Activated naive CD4-positive, alpha-beta T cell treated with anti-CD3 and anti-CD28 coated beads, Interleukin-2, amount 50 U/mL, for 72 hours (primary cell): ENCODE measurements at places on chromosomes 4 and X. TPM values are rescaled to one million over a fixed set of nuclear protein-coding genes. Genes with fewer than 3 reads are reported as not detected.

DNA sequence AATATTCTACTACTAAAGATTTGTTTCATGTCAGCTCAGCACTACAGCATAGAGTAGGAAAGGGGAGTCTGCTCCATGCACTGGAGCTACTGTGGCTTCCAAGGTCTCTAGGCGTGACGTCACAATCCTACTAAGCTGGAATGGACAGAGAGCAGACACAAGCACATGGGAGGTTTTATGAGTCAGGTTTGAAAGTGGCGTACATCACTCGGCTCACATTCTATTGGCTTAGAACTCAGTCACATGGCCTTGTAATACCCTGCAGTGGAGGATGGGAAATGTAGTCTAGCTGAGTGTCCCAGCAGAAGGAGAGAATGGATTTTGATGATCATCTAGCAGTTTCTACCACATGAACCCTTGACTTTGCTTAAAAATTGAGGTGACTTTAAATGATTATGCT lies 624.8 kb upstream of the ATOH1 start:
- DNase-seq = no peak

DNA sequence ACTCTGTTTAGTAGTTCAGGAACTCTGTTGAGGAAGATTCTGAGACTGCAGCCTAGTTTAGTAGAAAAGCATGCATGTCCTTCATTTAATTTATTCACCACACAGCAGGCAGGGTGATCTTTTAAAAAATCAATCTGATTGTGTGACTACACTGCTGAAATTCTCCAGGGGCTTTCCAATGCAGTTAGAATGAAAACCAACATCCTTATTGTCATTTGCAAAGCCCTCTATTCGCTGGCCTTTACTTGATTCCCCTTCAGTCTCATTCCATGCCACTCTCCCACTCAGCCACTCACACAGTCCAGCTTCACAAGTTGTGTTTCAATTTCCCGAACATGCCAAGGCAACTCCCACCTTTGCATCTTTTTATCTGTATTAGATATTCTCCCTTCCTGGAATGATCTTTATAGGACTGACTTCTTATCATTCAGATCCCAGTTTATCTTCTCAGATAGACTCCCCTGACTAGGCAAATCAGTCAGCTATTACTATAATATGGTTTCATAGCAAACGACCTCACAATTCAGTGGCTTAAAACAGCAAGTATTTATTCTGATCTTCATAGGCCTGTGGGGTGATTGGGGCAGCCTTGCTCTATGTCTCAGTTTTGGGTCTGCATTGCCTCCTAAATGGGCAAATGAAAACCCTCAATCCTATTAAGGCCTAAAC lies 21.3 kb upstream of the FTHL17 start:
- no peak for DNase-seq

DNA sequence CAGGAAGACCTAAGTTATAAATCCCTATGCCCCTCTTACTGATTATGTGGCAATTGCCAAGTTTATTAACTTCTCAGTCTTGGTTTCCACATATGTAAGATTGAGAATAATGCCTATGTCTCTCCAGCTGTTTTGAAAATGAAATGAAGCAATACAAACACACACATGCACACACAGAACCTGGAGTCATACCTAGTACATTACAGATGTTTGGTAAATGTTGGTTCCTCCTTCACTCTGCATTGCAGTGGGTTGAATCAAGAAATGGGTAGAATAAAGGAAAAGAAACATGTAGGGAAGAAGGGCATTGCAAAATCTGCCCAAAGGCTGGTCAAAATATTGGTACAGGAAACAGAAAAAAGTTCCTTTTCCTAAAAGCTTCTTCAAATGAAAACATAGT lies 309.9 kb upstream of the EMCN start:
- DNase-seq = no peak

DNA sequence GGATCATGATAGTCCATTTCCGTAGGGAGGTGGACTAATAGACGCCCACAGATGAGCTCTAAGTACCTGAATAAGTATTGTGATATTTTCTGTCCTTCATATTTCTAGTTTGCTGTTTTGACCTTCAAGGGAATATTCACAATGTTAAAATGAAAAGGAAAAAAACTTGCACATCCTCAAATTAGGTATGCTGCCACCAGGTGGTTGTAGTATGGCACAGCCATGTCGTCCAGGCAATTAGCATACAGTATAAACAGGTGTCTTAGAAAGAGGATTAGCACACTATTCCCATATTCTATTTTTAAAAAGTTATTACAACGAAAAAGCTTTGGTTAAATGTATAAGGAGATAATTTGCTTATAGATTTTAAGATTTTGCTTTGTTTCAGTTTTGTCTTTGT lies 802.0 kb downstream of the RPA4 start:
- DNase-seq = no peak

SMIM14 gene
- total RNA-seq = 4.7 TPM

DNA sequence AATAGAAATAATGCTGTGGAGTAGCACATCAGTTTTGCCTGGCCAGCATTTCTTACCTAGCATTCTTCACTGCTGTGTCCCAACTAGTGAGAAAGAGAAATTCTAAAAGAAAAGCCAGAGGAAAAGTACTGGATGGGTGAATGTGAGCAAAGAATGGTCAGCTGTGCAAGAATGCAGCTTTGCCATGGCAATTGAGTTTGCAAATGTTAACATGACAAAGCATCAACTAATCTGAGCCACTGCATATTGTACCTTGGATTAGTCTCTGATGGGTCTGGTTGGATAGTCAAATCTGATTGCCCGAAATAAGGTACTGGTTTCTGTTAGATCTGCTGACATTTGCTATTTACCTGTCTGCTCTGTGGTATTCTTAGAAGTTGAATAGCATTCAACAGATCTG lies 38.7 kb downstream of the ADD1 start:
- no peak for DNase-seq

DNA sequence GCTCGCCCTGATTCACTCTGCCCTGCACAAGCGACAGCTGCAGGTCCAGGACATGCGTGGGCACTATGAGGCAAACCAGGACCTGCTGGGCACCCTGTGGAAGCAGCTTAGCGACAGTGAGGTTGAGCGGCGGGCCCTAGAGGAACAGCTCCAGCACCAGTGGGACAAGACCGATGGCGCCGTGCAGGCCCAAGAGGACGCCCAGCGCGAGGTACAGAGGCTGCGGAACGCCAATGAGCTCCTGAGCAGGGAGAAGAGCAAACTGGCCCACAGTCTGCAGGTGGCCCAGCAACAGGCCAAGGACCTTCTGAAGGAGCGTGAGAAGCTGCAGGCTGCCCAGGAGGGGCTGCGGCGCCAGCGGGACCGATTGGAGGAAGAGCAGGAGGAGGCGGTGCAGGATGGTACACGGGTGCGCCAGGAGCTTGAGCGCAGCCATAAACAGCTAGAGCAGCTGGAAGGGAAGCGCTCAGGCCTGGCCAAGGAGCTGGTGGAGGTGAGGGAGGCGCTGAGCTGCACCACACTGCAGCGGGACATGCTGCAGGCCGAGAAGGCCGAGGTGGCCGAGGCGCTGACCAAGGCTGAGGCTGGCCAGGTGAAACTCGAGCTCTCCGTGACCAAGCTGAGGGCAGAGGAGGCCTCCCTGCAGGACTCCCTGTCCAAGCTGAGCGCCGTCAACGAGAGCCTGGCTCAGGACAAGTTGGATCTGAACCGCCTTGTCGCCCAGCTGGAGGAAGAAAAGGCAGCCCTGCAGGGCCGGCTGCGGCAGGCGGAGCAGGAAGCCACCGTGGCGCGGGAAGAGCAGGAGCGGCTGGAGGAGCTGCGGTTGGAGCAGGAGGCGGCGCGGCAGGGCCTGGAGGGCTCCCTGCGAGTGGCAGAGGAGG lies 12.8 kb downstream of the SMIM10L2A start:
- no peak for DNase-seq

DNA sequence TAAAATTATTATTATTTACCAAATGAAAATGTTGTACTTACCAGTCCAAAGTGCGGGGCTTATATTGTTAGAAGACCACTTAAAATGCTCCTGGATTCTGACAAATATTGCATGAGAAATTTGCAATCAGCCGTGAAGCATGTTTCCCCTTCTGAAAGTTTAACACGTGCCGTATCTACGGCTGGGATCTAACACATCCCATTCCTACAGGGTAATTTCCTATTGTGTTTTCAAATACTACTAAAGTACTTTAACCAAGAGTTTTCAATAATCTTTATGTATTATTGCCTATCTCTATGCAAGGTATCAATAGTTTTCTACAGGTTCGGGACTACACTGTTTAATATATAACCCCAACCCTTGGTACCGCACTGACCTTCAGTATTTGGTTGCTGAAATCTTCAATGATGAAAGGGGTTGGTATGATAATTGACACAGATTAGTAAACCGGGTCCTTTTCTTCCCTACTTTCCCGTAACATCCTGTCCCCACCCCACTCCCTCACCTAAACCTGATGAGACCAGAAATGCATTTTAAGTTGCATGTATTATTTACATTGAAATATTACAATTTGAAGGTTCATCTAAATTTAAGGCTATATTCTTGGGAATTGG lies 795 bp upstream of the BRWD3 start:
- no peak for DNase-seq

- no peak for DNase-seq
Observed at GRCh38 chrX:16643176-16643575, 6.8 kb upstream of the S100G start.

GRCh38 chrX:124338733-124339514 lies 6.5 kb downstream of the TEX13D start:
- no peak for DNase-seq

- no peak for DNase-seq
Observed at GRCh38 chr4:181582595-181582994, 660.6 kb upstream of the TENM3 start.

DNA sequence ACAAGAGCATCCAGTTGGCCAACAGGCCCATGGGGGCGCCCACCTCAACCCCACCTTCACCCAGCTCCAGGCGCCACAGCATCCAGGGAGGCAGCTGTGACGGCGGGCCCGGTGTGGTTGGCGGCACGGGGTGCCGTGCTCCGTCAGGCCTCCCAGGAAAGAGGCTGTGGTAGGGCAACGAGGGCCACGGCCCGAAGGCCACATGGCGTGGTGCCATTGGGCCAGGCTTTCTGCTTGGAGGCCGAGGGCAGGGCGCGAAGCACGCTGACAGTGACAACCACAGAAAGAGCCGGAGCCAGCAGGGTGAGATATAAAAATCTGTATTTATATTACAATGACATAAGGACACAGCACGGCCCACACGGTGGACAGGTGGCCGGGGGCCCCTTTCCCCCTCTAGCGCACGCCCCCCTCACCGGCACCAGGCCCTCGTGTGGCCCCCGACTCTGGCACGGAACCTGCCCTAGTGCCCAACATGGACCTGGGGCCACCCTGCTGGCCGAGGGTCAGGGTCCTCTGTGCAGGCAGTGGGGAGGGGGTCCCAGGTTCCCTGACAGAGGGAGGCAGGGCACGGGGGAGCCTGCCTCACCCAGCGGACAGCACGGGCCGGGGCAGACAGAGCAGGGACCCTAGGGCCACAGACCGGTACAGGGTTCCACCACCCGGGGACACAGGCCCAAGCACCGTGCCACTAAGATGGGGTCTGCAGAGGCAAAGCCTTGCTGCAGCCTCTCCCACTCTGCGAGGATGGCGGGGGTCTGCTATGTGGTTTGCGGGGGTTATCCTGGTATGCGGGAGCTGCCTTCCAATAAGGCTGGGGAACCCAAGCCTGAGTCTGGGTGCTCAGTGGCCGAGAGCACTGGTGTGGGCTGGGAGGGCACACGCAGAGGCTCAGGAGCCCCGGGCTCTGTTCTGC lies 5.5 kb upstream of the HAUS3 start:
- DNase-seq = no peak

DNA sequence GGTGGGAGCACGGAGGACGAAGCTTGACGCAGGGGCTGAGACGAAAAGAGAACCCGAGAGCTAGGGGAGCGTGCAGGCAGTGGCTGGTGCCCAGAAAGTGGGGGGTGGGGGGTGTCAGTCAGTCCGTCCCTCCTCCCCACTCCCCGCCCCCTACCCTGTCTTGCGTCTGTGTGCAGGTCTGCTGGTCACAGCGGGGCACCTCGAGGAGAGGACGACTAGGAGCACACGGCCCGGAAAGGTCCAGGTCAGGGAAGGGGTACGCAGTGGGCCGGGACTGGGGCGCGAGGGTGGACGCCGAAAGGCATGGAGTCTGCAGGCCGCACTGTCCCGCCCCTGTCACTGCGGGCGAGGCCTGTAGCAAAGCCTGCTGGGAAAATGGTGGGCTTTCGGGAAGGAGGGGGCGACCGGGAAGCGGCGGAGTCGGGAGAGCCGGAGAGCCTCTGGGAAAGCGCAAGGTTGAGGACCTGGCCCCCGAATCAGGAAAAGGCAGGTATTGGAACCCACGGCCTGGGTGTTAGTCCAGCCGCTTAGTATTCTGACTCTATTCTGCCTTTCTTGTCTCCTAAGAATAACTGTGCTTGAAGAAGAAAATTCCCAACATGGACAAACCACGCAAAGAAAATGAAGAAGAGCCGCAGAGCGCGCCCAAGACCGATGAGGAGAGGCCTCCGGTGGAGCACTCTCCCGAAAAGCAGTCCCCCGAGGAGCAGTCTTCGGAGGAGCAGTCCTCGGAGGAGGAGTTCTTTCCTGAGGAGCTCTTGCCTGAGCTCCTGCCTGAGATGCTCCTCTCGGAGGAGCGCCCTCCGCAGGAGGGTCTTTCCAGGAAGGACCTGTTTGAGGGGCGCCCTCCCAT lies 769 bp downstream of the TCEAL1 start:
- no peak for DNase-seq

DNA sequence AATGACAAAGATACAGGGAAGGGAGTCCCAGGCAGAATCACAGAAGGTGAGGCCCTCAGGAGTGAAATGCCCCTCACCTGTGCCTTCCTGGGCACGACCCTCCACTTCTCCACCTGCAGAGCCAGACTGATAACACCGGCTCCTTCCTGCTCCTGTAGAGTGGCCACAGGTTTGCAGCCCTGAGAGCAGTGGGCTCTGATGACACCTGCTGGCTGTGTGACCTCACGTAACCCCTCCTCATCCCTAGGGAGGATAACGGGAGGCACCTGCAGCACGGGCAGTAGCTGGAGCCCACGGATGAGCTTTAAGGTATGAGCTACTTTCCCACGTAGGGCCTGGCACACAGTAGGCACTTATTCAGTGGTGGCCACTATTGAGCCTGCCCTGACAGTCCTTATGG lies 25.5 kb upstream of the MAN2B2 start:
- no peak for DNase-seq

USP17L17 gene
- total RNA-seq = not detected

DNA sequence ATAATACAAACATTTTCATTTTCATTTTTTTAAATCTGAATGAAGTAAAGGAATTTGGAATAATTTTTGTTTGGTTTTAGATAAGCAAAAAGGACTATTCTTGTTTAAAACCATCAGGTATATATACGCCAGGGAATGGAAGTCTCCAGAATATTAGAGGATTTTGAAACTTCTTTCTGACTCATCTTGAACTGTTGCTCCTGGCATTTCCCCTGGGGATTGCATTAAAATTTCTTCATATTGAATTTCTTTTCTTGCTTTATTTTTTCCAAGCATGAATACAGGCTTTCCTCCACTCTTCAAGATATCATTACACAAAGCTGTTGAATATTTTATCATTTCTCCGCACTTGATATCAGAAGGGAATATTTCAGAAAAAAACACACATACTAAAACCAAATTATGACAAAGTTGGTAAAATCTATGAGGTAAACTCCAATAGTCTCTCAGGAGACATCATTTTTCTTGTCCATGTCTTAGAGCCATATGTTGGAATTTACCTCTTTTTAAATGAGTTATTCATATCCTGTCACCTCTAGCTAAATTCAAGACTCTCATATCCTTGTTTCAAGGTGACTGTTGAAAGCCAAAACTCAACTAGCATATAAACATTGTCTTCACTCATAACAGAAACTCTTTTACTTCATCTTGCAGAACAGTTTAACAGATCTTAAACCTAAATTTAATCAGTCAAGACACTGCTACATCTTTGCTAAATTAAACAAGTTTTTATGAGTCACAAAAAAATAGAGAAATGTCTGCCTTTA lies 20.7 kb upstream of the CSN1S1 start:
- DNase-seq = no peak

- no peak for DNase-seq
Observed at GRCh38 chrX:111254896-111255693, 15.2 kb downstream of the CAPN6 start.
